ENCODE measurements at places on chromosomes 11 and 22.

GRCh38 chr11:77199137-77199745 lies 71.2 kb downstream of the MYO7A start:
- no peak for DNase-seq

GRCh38 chr11:108483163-108483562 lies 15.0 kb downstream of the POGLUT3 start:
- no peak for DNase-seq

- no peak for DNase-seq
These were observed 307.8 kb downstream of the C11orf87 start for GRCh38 chr11:109729761-109730160.

DNA sequence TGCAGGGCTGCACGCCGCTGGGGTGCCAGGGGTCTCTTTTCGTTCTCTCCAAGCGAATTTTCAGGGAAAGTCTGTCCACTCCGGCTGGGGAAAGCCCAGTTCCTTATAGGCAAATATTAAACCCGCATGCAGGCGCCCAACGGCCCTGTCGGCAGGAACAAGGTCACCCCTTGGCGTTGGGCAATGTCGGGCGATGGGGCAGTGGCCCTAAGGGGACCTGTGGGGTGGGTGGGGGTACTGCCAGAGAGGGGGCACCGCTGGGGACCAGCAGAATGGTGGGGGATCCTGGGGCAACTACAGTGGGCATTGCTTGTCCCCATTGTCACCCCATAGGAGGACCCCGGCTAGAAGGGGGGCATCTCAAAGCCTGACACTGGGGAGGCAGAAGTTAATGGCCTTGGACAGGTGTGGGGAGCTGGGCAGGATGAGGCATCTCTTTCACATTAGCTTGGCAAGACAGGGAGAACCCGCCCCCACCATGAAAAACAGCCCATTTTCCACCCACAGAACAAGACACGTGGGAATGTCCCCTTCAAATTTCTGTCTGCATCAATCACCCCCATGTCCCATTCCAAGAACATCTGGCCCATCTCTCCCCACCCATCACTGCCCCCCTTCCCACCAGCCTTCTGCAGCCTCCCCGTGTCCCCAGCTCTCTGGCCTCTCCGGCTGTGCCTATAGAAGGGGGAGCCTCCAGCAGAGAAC lies 5.5 kb upstream of the IGF2 start:
- DNase-seq = no peak

DNA sequence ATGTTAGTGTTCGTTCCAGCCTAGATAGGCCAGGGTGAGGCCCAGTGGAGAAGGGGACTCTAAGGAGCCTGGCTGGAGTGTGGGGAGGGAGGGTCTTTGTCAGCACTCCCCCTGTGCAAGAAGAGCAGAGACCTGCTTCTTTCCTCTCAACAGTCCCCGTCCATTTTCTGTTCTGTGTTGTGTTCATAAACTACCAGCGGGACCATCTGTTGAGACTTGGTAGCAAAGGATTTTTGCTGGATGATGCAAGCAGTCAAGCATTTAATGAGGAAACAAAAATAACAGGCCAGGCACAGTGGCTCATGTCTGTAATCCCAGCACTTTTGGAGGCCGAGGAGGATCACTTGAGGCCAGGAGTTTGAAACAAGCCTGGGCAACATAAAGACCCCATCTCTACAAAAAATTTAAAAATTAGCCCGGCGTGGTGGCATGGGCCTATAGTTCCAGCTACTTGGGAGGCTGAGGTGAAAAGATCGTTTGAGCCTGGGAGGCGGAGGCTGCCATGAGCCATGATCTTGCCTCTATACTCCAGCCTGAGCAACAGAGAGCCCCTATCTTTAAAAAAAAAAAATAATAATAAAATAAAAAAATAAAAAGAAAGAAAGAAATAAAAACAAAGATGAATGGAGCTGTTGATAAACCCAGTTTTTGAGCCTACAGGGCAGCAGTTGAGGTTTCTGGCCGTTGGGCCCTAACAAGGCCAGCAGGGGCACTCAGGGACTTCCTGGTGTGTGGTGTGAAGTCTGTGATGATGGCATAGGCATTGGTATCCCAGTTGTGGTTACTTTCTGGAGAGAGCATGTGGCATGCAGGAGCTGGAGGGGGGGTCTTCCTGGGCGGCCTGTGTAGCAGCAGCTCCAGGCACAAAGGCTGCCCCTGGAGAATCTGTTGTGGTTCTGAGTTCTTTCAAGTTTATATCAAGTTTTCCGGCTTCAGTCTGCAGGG lies 1.7 kb upstream of the TXNRD2 start:
- DNase-seq = no peak

GRCh38 chr11:110921742-110922521 lies 209.7 kb upstream of the ARHGAP20 start:
- no peak for DNase-seq

GRCh38 chr11:60813324-60813723 lies 28.2 kb downstream of the MS4A10 start:
- DNase-seq = no peak

DNA sequence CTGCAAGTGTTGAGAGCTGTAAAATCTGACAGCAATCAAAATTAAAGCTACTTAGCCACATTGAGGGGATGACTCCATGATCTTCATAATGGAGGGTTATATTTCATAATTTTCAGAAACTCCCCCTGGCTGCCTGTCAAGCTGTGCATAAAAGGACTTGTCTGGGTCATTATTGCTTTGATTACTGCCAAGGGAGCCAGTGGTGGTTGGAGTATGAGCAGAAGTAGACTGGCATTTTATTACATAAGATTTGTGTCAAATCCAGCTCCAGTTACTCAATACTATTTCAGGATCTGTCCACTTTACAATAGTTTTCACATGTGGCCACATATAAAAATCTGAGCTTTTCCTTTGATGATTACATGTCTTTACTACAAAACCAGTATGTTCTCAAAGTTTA lies 108.9 kb upstream of the SLC5A12 start:
- DNase-seq = no peak

- DNase-seq = no peak
These were observed 22.4 kb downstream of the ENDOD1 start for GRCh38 chr11:95111923-95112540.

DNA sequence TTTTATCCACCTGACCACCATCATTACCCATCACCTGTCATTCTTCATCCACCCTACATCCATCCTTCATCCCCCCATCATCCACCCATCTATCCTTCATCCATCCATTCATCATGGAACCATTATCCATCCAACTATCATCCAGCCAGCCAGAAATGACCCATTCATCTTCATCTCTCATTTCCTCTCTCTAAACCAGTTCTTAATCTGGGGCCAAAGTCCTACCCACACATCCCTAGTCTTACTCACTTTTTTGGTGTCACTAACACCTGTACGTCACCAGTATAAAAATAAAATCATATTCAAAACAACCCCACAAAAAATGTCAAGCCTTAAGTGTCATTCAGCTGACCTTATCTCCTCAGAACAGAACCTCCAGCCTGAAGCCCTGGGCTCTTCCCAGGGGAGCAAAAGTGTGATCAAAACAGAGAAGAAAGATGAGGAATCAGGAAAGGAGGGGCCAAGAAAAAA lies 12.3 kb downstream of the SPI1 start:
- no peak for DNase-seq

DNA sequence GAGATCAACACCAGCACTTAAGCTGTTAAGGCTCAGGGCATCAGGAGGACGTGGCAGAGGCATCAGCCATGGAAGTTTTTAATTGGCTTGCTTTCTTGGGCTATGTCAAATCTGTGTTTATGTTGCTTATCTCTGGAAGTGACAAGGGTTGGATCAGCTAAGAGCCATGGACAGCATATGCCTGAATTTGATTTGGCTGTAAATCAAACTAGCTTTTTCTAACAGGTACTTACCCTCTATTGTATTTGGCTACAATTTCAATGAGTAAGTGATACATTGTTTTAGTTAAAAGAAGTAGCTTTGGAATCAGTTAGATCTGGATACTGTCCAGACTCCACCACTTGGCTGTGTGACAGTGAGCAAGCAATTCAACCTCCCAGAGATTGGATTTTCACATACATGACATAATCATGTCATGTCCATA lies 936.6 kb downstream of the OPCML start:
- DNase-seq = no peak

DNA sequence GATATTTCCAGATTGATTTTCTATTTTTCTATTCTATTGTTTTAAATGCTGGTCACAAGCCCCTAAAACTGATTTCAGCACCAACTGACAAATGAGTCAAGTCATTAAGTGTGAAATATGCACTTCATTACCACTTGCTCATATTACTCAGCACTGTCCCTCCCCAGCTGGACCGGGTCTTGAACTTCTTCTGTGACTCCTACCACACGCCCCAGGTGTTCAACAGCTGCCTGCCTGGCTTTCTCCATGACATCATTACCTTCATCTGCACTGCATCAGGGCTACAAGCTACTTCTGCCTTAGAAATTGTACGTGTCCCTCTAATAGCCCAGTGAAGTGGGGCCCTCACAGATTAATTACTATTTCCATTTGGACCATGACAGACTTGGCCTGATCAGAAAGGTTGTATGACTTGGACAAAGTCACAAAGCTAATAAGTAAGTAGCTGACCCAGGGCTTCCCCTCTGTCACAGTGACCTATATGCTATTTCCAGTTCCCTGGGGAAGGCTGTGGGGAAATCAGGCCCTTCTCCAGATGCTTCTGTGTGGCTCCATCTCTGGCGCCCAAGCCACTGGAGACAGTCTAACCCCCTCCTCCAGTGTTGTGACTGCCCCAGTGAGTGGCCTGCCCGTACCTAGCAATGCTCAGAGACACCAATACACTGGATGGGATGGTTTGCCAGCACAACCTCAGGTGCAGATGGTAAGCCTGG lies 18.1 kb downstream of the TBC1D10A start:
- DNase-seq = no peak

DNA sequence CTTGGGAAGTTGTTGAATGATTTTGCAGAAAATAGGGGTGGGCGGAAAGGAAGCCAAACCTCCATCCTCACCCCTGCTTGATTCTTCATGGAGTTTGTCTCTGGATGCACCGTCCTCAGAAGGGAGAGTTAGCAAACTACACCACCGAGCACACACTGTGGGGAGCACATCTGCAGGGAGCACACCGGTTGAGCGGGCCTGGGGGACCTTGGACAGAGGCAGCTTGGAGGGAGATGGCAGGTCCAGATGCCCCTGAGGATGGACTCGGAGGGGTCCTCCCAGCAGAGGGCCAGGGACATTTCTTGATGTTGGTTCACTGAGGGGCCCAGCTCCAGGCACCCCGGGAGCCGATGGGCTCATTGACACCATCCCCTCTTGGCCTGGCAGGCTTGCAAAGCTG lies 15.1 kb upstream of the FGF19 start:
- no peak for DNase-seq

GRCh38 chr11:38296211-38296776 lies 1698.3 kb upstream of the RAG2 start:
- DNase-seq = no peak

- no peak for DNase-seq
These were observed 14.0 kb downstream of the CAPN5 start for GRCh38 chr11:77080643-77081210.

DNA sequence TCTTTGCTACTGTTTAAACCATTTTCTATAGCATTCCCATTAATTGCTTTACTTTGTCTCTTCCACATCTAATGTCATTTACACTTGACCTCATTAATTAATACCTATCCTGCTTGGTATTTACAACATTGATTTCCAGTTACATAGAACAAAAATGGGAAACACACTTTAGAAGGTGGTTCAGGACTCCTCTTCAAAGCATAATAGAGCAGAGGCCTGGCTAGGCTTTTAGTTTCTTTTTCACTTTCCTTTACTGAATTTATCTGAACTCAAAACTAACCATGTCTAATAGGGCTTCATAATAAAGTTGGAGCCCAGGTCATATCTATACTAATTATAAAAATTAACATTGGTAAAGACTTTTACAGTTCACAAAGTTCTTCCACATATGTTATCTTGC lies 648.0 kb upstream of the KIRREL3 start:
- no peak for DNase-seq

- DNase-seq = no peak
These were observed 2.1 kb downstream of the UCP3 start for GRCh38 chr11:74006743-74007304.

DNA sequence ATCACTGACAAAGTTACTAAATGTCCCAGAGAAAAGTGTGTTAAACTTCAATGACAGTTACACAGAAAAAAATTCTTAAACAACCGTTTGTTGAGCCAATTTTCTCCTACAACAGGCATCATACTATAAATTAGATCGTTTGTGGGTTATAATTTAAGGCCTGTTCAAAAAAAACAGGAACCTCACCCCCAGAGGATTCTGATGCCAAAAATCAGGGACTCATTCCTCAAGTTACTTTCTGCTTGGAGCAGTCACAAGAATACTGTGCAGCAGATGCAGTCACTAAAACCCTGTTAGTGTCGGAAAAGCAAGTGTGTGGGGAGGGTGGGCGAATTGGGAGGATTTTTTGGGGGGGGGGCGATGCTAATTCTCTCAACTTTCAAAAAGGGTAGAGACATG lies 657 bp downstream of the CWC15 start:
- DNase-seq = no peak

- no peak for DNase-seq
These were observed 7.6 kb upstream of the KCTD14 start for GRCh38 chr11:78030429-78031325.

- no peak for DNase-seq
These were observed 40.7 kb downstream of the SYT13 start for GRCh38 chr11:45245218-45246045.

DNA sequence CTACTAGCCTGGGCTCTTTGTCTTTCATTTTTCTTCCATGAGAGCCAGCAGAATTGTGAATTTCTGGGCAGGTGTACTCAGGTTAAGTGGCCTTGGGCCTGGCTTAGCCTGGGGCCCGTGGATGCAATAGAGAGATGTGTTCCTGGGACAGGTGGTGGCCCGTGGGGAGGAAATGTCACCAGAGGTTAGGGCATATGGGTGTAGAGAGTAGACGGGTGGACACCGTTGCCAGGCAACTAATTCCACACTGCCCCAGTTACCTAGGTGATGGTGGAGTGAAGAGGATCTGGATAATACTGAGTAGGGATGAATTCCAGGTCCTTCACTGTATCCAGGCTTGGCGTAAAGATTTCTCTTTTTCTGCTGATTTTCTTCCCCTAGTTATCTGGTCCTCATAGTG lies 175.0 kb downstream of the INSC start:
- no peak for DNase-seq

GRCh38 chr11:111359223-111360149 lies 19.6 kb downstream of the POU2AF1 start:
- DNase-seq = no peak

DNA sequence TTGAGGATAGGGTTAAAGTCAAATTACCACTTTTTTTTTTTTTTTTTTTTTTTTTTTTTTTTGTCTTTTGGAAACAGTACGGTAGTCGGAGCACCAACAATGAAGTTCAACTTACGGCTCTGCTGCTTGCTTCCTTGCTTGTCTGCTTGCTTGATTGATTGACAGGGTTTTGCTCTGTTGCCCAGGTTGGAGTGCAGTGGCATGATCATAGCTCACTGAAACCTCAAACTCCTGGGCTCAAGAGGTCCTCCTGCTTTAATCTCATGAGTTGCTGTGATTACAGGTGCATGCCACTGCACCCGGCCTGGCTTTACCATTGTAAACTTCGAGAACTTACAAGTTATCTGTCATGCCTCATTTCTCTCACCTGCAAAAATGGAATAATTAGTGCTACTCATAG lies 5.8 kb downstream of the SGSM3 start:
- no peak for DNase-seq

- no peak for DNase-seq
These were observed 72.8 kb upstream of the CLNS1A start for GRCh38 chr11:77710358-77710757.

GRCh38 chr22:21902296-21903087 lies 35.0 kb upstream of the MAPK1 start:
- DNase-seq = no peak

Data from D721Med (cell line).